ENCODE measurements at places on chromosomes 3 and 15. TPM values are rescaled to one million over a fixed set of nuclear protein-coding genes. Genes with fewer than 3 reads are reported as not detected.

Gene PRSS50
- not detected for total RNA-seq

Gene MKRN3
- 7.4 TPM for total RNA-seq

Gene HDGFL3
- total RNA-seq: 113 TPM

Gene AGBL1
- 0.55 TPM for total RNA-seq

Gene ATRIP
- 5.5 TPM for total RNA-seq

Gene CYFIP1
- total RNA-seq: 98.9 TPM

Gene SEMA3F
- total RNA-seq: 17.1 TPM

Gene IL12A
- 2.3 TPM for total RNA-seq

Measured in spinal cord (tissue), 10 donors.